HuH-7.5 (cell line): ENCODE measurements at places on chromosomes 1 and 21.
A peak's percentile ranks its signal among the peaks of the same experiment; 100 is the strongest.

GRCh38 chr1:32487182-32487581 is 22.3 kb downstream of the ZBTB8B start:
- no peak for DNase-seq

GRCh38 chr1:193558491-193559028 is 372.1 kb upstream of the B3GALT2 start:
- no peak for DNase-seq

- no peak for DNase-seq
These were observed 24.5 kb downstream of the CXADR start for GRCh38 chr21:17537299-17537698.

GRCh38 chr1:19089524-19089923 is 120.5 kb downstream of the UBR4 start:
- no peak for DNase-seq

DNA sequence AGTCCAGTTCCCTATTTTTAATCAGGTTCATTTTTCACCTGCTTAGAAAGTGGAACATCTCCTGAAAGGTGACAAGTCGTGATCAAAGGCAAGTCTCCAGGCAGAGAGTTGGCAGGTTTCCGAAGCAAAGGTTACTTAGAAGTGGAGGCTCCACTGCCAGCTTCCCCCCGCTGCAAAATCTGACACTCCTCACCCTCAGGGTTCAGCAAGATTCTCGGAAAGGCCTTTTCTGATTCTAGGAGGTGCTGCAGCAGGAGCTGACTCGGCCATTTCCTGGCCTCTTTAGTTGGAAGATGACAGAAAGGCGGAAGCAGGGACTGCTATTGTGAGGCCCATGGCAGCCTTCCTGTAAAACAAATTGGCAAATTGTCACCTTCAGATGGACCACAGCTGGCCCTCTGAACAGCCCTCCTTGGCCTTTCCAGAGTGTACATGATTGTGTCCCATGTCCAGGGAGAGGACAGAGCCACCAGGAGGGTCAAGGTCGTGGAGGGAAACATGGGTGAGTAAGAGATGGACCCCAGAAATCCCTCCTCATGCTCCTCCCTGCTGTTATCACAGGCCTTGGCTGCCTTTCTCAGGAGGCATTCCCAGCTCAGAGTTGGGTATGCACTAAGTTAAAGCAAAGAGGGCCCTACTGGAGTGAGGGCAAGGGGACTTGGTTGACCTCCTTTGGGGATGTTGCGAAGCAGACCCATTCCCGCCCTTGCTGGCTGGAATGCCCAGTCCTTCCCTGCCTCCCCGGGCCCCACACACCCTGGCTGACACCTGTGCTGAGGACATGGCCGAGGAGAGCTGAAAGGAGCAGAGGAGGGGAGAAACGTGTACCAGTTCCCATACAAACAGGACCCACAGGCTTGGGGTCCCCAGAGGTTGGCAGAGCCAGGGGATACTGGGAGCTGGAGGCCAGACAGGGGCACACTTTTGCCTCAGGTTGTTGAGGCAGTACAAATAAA is 115.5 kb upstream of the IRF2BP2 start:
- no peak for DNase-seq

DNA sequence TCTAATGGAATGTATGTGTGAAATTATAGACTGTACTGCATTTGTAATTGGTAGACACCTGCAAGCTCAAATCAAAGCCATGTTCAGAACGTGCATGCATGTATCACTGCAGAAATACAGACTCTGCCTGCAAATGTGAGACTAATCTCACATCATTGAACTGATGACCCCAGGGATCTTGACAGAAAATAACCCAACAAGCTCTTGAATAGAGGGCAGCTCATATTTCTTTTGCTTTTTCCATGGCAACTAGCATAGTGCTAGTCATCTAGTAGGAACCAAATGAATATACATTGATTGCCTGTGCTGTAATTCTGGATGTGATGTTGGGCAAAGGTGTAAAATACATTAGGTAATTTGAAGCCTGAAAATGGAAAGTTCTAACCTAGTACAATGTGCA is 62.4 kb downstream of the PTPRC start:
- no peak for DNase-seq

DNA sequence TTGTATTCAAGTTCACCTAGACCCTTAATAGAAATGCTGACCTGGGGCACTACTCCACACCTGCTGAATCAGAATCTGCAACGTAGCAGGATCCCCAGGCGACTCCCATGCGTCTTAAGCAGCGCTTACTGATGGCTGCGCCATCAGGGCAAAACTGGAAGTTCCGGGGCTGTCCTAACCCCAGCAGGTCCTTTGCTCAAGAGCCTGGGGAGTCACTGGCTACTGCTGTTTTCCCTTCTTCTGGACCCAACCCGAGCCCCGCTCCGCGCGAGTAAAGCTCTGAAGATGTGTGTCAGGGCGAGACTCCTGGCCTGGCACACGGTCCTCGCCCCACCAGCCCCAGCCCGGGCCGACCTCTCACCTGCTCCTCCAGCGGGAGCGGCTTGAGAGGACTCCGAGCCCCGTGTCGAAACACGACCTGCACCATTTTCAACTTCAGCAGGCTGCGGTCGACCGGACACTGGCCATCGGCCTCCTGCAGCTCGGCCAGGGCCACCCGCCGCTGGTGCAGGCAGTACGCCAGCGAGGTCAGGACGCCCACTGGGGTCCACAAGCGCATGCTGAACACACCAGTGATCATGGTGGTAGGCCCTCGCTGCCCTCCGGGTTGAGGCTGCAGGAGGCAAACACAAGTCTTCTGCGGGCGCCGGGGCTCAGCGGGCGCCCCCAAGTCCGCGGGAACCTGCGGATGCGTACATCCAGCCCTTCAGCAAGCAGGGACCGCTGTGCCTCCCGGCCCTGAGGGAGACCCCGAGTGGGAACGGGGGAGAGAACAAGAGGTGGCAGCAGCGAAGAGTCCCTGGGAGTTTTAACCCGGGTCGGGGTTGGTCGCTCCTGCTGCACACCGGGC is 630 bp downstream of the ACP6 start:
- peak; percentile 45 for DNase-seq

DNA sequence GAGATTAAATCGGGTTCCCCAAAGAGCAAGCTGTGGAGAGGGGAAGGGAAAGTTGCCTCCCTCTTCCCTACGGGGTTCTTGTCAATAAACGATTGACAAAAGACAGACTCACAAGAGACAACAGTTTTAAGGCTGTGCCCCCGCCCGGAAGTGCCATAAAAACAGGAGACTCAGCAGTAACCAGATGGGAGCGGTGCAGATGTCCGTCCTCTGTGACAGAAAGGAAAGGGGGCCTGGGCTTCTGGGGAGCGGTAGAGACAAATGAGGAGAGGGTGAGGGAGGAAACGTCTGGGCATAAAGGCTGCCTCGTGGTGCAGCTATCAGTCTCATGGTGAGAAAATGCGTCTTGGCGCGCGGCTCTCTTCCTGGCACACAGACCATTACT is 5.9 kb downstream of the TP73 start:
- no peak for DNase-seq

- no peak for DNase-seq
These were observed 15.4 kb upstream of the PRDM15 start for GRCh38 chr21:41894511-41894910.

DNA sequence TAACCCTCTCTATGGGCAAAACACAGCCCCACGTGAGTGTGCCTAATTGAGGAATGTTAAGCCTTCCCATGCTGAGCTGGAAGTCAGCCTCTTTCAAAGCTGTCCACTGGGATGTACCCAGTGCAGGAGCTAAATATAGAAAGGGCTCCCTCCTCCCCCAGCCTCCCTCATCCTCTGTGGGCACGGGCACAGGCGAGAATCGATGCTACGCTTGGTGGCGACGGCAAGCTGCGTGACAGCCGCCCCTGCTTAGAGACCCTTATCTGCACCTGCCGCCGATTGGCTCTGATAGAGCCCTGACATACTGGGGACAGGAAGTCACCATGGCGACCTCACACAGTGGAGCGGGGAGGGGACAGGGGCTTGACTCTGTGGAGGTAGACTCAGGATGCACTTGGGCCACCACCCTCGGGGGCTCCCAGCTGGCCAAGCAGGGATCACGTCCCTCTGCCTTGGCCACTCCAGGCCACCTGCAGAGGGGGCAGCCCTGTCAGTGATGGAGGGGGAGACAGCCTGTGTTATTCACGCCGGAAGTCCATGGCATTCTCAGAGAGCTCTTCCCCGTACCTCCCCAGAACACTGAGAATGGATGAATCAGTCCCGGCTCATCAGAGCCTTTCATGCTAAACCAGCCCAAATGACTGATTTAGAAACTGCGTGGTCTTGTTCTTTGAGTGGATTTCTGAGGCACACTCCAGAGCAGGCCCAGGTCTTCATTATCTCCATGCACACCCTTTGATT is 84.8 kb downstream of the KCND3 start:
- no peak for DNase-seq

DNA sequence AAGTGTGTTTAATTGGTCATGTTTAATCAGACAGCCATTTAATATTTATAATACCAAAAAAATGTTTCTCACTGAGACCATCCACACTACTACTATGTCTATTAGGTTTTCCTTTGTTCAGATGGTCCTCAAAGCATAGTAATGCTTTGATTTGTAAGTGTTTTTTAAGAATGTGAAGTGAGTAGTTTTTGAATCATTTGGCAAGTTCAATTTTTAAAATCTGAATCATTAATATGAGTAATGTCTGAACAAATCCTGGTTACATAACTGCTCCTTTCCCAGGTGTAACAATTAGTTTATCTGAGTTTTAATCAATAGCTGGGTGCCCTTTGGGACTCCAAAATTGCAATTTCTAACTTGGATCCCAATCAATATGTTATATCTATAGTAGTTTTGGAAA is 23.5 kb upstream of the RPL5 start:
- DNase-seq = no peak

GRCh38 chr1:43293176-43293575 is 7.6 kb upstream of the TIE1 start:
- no peak for DNase-seq

DNA sequence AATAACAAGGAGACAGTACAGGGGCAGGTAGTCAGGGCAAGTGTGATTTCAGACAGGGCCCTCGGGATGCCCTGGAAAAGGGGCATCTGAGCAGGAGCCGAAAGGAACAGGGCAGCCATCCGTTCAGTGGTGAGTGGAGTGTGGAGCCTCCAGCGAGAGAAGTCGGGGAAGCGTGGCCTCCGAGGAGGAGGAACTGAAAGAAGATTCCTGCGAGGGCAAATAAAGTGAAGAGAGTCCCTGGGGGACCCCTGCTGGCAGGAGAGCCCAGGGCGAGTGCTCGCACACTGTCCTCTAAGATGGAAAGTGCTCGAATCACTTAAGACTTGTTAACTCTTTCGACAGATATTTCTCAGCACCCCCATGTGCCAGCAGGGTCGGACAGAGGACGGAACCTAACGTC is 3.5 kb upstream of the UTS2 start:
- peak; percentile 20 for DNase-seq

DNA sequence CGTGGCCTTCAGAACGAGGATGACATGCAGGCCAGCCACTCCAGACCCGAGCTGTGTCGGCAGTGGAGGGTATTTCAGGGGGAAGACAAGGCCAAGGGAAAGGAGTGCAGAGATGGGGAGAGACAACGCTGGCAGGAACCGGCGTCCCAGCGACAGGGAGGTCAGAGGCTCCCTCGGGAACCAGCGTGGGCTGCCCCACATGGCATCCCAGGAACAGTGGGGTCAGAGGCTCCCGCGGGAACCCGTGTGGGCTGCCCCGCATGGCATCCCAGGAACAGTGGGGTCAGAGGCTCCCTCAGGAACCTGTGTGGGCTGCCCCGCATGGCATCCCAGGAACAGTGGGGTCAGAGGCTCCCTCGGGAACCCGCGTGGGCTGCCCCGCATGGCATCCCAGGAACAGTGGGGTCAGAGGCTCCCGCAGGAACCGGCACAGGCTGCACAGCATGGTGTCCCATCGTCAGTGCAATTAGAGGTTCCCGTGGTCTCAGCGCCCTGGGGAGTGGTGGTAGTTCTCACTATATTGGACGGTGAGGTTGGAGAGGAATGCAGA is 43.0 kb downstream of the SLC19A1 start:
- no peak for DNase-seq

DNA sequence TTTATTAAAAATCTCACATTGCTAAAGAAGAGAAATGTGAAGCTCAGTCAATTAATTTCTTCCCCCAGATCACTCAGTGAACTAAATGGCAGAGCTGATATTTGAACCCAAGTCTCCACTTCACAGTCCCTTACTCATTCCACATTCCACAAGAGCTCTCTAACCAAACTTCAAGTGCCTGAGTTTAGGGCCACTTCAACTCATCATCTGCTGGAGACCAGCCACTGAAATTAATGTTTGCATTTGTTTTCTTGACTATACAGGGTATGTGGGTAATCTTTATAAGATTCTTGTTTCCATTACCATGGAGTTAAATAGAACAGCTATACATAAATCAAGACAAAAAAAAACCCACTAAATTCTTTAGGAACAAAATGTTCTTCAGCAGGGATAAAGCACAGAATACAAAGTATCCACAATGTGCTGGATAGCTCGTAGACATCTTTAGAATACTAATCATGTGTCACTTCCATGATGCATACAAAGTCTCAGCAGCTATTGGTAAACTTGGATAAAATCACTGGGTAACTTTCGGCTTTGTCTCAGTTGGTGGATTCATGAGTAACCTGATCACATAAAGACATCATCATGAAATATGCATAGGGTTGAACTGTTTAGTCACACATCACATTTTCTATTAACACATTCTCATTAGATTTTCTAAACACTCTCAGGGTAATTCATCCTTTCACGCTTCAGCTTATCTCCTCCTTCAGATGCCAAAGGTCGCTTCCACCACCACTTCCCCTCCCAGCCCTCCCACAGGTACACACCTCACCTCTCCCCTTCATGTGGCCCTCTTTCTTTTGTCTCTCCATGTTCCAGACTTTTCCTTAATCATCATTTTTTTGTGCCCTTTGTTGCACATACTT is 89.8 kb downstream of the LRRC53 start:
- no peak for DNase-seq

DNA sequence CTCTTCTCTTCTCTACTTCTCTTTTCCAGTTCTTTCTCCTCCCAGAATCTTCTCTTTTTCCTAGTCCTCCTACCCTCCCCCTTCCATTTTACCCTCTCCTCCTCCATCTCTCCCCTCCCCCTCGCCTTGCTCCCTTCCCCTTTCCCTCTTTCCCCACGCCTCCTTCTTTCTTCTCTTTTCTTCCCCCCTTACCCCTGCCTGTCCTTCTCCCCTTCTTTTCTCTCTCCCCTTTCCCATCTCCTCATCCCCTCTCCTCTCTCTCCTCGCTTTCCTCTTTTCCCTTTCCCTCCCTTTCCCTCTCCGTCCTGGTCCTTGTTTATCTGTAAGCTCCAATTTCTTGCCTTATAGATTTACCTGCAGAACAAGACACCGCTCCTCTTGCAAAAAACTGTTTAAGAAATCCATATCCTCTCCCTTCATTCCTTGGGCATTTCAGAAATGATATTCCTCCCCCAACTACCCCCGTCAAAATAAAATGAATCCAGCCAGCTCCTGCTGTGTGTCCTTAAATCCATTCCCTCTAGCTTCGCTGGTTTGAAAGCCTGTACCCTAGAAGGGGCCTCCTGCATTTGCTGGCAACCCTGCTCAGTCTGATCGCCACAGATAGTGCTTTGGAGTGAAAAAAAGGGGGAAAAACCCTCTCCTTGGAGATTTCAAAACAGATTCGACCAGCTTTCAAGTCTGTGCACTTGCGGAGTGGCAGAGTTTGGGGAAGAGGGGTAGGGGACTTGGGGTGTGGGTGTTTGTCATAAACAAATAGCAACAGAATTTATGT is 89.4 kb downstream of the PAPPA2 start:
- no peak for DNase-seq
